Left cardiac atrium (tissue), 4 donors: ENCODE measurements at places on chromosomes 11 and 22. TPM values are rescaled to one million over a fixed set of nuclear protein-coding genes. Genes with fewer than 3 reads are reported as not detected.
A peak's percentile ranks its signal among the peaks of the same experiment; 100 is the strongest.

DNA sequence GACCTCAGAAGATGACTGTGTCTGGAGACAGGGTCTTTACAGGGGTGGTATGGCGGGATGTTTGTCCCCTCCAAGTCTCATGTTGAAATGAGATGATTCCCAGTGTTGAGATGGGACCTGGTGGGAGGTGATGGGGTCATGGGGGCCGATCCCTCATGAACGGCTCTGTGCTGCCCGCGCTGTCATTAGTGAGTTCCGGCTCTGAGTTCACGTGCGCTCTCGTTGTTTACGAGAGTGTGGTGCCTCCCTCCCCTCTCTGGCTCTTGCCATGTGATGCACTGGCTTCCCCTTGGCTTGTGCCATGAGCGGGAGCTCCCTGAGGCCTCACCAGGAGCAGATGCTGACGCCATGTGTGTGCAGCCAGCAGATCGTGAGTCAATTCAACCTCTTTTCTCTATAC lies 830.8 kb downstream of the TBC1D22A start:
- no peak for DNase-seq

DNA sequence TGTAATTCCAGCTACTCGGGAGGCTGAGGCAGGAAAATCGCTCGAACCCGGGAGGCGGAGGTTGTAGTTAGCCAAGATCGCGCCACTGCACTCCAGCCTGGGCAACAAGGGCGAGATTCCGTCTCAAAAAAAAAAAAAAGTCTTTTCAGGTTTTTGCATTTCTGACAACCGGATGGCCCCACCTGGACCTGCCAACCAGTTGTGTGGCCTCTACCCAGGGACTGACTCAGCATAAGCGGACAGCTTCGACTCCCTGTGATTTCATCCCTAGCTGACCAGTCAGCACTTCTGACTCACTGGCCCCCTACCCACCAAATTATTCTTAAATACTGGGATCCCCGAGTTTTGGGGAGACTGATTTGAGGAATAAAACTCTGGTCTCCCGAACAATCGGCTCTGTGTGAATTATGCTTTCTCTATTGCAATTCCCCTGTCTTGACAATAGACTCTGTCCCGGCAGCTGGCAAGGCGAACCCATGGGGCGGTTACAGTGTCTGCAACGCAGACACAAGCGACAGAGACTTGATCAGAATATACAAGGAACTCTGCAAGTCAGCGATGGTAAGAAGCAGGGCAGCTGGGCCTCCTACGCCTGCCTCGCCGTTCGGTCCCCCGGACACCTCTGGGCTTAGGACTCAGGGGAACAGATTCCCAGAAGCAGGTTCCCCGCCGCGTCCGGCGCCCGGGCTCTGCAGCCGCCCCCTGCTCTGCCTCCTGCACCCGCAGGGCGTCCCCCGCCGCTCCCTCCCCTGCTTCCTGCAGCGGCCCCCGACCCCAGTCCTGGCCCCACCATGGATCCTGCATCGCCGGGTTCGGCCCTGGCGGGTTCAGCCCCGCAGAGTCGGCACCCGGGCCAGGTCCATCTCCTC lies 741 bp upstream of the TALDO1 start:
- no peak for DNase-seq

Gene FOLH1
- 0.92 TPM for total RNA-seq

DNA sequence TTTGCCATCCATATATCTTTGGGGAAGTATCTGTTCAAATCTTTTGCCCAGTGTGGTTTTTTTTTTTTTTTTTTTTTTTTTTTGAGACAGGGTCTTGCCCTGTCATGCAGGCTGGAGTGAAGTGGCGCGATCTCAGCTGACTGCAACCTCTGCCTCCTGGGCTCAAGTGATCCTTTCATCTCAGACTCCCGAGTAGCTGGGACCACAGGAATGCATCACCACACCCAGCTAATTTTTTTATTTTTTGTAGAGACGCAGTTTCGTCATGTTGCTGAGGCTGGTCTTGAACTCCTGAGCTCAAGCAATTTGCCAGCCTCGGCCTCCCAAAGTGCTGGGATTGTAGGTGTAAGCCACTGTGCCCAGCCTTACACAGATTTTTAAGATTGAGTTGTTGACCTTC lies 4.8 kb upstream of the FAM118A start:
- no peak for DNase-seq

GRCh38 chr11:74268456-74268855 lies 43.0 kb downstream of the P4HA3 start:
- no peak for DNase-seq

Gene MPEG1
- total RNA-seq: 38.1 TPM

- DNase-seq: no peak
Observed at GRCh38 chr11:35174666-35175065, 35.7 kb downstream of the CD44 start.

DNA sequence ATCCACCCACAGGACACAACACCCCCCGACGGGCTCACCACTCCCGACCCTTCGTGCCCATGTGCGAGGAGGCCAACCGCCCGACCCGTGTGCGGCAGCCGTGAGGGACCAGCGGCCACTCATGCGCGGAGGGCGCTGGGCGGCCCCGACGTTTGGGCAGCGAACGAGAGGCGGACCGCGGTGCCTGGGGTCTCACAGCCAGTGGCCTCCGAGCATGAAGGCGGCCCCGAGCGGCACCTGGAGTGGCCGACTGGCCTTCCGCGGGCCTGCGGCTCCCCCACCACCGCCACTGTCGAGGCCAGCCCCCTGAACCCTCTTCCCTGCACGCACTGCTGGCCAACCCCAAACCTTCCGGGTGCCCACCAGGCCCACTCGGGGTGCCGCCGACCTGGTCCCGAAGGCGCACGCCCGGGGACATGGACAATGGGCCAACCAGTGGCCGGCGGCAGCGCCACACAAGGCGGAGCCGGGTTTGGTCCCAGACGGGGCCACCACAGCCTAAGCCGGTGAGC lies 4274.9 kb upstream of the OR11H1 start:
- peak; percentile 12 for DNase-seq

DNA sequence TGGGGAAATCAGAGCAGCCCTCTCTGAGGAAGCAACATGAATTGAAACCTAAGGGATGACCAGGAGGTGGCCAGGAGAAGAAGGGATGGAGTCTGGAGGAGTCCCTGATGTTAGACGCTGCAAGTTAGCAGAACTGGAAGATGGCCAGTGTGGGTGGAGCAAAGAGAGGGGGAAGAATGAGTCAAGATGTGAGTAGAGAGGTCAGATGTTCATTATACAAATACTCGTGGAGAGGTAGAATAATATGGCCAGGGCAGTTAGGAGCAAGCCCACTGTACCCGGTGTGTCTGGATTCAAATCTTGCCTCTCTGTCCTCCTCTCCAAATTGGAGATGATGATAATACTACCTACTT lies 242.0 kb downstream of the TENM4 start:
- no peak for DNase-seq

Gene TIMP3
- total RNA-seq: 434 TPM

Gene CASP12
- 0.32 TPM for total RNA-seq

Gene LYVE1
- total RNA-seq: 95.2 TPM

Gene TP53AIP1
- not detected for total RNA-seq

DNA sequence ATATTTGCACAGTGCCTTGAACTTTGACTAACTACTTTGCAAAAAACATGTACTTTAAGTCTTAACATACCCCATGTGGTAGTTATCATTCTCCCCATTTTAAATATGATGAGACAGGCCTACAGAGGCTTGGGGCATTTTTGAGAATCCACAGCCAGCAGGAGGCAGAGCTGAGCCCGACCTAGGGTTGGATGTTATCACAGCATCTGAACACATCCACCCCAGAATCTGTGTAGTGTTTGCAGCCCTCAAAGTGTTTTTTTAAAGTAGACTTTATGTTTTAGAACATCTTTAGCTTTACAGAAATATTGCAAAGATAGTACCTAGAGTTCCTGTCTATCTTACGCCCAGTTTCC lies 17.6 kb downstream of the OTOG start:
- no peak for DNase-seq

Gene ZNF214
- total RNA-seq: 1.4 TPM

DNA sequence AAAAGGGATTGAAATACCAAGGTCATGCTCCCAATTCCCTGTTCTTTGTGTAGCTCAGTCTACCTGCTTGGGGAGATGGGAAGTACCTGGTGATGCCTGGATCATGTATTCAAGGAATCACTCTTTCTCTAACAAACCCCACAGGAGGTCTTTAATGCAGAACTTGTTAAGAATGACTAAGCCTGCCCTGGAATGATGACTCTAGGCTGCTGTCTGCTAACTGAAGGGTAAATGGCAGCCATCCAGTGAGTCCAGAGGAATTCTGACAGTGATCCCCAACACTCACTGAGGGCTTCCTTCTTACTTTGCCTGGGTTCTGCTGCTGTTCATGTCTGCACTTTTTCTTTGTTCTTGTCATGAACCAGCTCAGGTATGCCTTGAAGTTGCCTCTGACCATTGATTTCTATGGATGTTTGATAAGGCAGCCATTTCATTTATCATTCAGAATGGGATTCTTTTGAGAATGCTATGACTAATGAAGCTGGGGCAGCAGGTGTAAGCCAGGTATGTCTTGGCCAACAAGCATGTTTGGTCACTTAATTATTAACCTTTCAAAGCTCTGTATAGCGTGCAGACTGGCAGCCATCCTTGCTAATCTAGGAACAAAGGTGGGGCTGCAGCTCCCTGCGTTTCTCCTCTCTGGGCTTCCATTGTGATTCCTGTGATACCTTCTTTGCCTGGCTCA lies 11.4 kb downstream of the PRSS23 start:
- no peak for DNase-seq

GRCh38 chr11:83156996-83157593 lies at the start of gene PCF11:
Gene PCF11 (plus strand): TSS chr11:83157131. CDS start chr11:83157440, 309 bp downstream.
- DNase-seq: no peak

Gene APOL3
- 32.2 TPM for total RNA-seq

DNA sequence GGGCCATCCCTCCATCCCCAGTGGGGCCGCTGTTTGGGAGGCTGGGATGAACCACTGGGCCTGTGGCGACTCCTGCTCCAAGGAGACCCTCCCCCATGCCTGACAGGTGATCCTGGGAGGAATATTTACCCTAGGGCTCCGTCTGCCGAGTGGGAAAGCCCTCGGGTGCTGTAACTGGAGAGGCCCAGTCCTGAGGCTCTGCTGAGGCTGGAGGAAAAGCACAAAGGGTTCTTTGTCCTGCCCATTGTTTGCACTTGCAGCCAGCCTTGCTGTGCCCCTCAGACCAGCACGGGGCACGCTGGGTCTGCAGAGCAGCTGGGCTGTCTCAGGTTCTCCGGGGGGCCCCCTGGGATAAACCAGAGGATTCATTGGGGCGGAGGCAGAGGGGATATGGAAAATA lies 321.1 kb downstream of the MN1 start:
- no peak for DNase-seq

Gene CREB3L1
- 20.7 TPM for total RNA-seq

GRCh38 chr11:117059611-117060148 lies 38.5 kb downstream of the SIK3 start:
- no peak for DNase-seq

Gene GALNT18
- total RNA-seq: 20.1 TPM

Gene CDHR5
- total RNA-seq: not detected

DNA sequence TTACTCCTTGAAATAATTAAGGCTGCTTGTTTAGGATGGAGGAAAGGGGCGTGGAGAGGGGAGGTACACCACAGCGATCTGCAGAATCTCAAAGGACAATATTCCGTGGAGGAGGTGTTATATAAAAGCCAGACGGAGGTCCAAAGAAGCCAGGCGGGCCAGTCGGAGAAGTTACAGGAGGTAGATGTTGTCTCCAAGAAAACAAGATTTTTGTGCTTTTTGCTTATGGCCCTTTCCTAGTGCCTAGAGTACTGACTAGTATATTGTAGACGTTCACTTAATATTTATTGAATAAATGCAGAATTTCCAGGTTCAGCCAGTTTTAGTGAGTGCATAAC lies 761 bp downstream of the ZDHHC13 start:
- no peak for DNase-seq

DNA sequence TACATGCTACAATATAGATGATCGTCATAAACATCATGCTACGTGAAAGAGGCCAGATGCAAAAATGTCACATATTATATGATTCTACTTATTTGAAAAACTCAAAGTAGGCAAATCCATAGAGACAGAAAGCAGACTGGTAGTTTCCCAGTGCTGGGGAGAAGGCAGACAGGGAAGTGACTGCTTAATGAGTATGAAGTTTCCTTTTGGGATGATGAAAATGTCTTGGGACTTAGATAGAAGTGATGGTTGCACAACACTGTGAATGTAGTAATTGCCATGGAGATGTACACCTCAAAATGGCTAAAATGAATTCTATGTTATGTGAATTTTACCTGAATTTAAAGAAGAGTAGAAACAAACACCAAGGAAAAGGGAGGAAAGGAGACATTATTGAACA lies 45.2 kb upstream of the EHF start:
- no peak for DNase-seq

GRCh38 chr22:20615021-20615420 lies 107.6 kb downstream of the MED15 start:
- DNase-seq: no peak

Gene OR51E2
- total RNA-seq: 0.31 TPM

GRCh38 chr11:71933141-71933933 lies 4.5 kb downstream of the RNF121 start:
- no peak for DNase-seq

Gene SCGB1C1
- total RNA-seq: not detected

Gene SPI1
- total RNA-seq: 31.4 TPM

Gene RBM4B
- 13.8 TPM for total RNA-seq

DNA sequence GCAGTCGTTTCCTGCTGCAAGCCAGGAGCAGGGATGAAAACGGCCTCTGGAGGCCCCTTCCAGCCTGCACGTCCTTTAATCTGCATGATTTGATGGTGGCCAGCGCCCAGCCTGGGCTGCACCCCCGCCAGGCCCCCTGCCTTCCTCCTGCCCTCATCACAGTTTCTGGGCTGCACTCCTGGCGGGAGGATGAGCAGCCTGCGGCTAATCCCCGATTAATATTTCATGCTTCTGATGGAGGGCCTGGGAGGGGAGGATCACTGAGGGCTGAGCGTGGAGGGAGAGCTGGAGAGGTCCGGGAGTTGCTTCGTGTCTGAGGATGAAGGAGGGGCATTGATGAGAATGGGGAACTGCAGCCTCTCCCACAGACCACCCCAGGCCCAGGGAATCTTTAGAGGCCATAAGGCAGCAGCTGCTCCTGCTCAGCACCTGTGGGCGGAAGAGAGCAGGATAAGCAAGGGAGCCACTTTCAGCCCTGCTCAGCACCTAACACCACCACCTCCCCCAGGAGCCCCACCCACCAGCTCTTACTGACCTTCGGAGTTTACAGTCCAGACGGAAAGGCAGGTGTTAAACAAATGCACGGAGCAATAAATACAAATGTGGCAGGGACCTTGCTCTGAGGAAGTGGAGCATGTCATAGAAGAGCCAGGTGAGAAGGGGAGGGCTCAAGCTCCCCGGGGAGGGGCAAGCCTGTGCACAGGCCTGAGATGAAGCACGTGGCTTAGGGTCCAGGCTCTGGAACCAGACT lies 135.0 kb upstream of the NECTIN1 start:
- no peak for DNase-seq

DNA sequence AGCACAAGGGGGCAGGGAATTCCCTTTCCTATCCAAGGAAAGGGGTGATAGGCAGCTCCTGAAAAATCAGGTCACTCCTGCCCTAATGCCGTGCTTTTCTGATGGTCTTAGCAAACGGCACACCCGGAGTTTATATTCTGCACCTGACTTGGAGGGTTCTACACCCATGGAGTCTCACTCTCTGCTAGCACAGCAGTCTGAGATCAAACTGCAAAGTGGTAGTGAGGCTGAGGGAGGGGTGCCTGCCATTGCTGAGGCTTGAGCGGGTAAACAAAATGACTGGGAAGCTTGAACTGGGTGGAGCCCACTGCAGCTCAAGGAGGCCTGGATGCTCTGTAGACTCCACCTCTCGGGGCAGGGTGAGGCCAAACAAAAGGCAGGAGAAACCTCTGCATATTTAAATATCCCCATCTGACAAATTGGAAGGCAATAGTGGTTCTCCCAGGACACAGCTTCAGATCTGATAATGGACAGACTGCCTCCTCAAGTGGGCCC lies 194.7 kb downstream of the OR4A47 start:
- DNase-seq: no peak

GRCh38 chr11:101721270-101721669 lies 137.5 kb upstream of the TRPC6 start:
- DNase-seq: no peak

Gene TSPAN18
- 152 TPM for total RNA-seq
